Left renal pelvis (tissue), 4 donors: ENCODE measurements at places on chromosomes 12 and 14.

GRCh38 chr14:104691546-104692260, 2.3 kb downstream of the INF2 start:
- DNase-seq, result no peak

DNA sequence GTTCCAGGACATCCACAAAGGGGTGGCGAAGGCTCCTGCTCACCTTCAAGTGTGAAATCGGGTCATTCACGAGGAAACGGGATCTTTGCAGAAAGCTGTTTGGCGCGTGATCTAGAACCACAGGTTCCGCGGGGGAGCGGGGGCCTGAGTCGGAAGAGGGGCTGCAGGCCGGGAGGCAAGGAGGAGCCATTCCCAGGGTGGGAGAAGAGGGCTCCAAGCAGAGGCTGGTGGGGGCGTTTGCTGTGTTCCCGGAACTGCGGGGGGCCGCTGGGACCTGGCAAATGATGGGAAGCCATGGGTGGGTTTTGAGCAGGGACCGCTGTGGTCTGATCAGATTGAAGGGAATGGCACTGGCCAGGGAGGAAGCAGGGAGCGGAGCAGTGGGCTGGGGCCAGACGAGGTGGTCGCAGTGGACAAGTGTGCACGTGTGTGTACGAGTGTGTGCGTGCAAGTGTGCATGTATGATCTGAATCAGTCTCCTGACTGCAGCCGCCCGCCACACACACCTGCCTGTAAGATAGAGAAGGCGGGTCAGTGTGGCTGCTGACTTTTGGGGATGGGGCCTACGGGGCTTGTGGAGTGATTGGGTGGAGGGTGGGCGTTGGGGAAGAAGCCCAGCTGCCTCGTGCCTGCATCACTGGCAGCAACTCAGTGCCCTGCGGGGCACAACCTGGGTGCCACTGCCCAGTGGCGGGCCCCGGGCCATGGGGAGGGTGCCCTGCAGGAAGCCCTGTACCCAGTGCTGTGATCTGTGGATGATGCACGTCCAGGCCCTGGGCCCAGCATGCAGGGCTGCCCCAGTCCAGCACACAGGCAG, 141.9 kb downstream of the KIF26A start:
- DNase-seq, result no peak

DNA sequence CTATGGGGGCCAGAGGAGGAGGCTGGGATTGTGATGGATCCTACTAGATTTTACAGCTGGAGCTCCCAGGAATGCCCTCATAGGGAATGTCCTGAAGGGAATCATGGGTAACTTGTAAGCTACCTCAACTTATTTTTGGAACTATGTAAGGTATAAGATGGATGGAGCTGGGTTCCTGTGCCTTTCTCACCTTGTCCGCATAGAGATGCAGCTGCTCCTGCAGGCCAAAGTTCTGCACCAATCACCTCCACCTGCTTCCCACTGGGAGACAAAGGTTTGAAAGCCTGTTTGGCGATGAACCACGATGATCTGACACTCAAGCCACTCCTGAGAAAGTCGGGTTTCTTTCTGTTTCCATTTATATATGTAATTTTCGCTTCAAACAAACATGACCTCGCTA, 648 bp upstream of the AKAP5 start:
- no peak for DNase-seq

DNA sequence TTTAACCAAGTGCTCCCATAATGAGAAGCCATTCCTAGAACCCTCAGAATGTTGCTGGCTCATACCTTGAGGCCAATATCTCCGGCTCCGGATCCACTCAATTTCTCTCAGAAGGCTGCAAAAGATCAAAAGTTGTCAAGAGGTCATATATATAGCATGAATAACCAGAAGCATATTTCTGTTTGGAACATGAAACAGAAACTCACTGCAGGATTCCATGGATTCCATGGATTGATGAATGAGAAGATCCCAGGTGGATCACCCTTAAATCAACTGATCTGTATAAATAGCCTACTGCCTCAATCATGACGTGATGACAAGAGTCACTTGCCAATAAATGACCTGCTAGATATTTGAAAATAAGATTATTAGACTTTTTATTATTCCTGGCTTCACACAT, 3.3 kb upstream of the NT5DC3 start:
- no peak for DNase-seq
